T-helper 2 cell (primary cell): ENCODE measurements at places on chromosomes 11 and 22.

DNA sequence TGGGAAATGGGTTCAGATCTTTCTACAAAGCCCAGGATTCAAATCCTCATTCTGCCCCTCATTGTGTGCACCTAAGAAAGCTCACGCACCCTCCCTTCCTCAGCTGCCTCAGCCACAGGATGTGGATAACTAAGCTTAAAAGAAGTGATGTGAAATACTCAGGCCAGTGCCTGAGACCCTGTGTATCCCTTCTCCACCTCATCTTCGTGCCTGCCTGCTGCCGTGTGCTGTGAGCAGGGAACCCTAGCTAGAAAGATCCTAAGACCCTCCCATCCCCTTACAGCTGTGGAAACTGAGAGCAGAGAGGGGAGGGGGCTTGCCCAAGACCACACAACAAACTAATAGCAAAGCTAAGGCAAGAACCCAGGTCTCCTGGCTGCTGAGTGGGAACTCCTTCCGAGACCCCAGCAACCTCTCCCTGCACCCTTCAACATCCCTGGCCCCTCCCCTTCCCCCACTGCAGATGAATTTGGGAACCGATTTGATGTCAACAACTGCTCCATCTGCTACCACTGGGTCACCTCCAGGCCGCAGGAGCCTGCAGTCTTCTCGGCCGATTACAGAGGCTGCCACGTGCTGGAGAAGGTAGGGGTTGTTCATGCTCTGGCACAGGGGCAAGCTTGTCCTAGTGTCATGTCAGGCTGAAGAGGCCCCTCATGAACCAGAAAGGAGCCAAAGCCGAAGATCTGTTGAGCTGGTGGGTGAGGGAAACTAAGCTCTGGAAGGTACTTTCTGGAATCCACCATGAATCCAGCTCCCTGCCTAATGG is 1.5 kb downstream of the ZP1 start:
- no peak for DNase-seq

- DNase-seq: no peak
These were observed 2.1 kb upstream of the CBL start for GRCh38 chr11:119204066-119204465.

GRCh38 chr11:9092853-9093778 is 1.7 kb upstream of the SCUBE2 start:
- no peak for DNase-seq

- DNase-seq: no peak
These were observed 338.9 kb upstream of the ANO3 start for GRCh38 chr11:25993016-25993415.

- DNase-seq: no peak
These were observed 3.2 kb downstream of the DGAT2 start for GRCh38 chr11:75771646-75772410.

DNA sequence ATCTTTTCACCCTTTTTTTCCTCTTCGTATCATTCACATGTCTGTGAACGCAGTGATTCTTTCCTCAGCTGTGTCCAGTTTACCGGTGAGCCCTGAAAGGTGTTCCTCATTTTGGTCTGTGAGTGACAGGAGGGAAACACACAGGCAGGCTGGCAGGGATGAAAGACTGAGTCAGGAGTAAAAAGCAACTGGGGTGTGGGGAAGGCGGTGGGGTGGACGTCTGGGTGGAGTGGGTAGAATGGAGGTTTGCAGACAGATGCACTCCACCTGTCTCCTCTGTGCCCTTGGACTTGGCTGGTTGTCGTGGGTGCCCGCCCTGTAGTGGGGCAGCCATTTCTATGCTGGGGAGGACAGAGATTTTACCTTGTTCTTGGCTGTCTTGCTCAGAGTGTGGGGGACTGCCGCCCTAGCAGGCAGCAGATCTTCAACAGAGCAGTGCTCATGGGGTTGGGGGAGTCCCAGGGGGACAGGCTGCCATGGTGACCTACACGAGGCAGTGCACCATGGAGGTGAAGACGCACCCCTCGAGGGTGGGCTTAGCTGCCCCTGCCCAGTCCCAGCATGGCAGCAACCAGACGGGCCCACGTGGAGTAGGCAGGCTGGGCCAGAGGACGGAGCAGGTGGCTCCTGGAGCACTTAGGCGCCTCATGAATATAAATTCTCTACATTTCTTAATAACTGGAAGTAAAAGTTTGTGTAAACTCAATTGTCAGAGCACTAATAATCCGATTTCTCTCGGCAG is 603.7 kb downstream of the TBC1D22A start:
- no peak for DNase-seq

GRCh38 chr22:28939932-28940331 is 56.6 kb downstream of the ZNRF3 start:
- DNase-seq: no peak

DNA sequence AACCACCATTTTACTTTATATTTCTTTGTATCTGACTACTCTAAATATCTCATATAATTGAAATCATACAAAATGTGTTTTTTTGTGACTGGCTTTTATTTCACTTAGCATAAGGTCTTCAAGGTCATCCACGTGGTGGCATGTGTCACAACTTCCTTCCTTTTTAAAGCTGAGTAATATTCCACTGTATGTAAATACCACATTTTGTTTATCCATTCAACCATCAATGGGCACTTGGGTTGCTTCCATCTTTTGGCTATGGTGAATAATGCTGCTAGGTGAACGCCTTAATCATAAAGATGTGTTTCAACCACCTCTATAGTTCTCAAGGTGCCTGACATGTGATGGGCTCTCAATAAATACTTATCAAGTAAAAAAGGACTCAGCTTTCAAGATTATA is 15.5 kb downstream of the RAB30 start:
- no peak for DNase-seq

DNA sequence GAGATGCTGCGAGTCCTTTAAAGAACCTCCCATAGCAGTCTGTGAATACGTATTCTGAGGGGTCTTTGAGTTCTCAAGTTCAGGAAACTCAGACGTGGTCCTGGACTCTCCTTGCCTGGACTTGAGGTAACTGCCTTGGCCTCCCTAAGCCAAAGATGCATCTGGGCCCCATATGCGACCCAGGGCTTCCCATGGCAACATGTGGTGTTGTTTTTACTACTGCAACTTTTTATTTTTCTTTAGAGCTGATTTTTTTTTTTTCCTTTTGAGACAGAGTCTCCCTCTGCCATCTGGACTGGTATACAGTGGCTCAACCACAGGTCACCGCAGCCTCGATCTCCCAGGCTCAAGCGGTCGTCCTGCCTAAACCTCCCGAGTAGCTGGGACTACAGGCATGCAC is 321.1 kb downstream of the ST3GAL4 start:
- DNase-seq: no peak

GRCh38 chr11:119338318-119338890 is 2.3 kb downstream of the C1QTNF5 start:
- peak; percentile 29 for DNase-seq

- no peak for DNase-seq
These were observed 86.2 kb downstream of the DEPDC5 start for GRCh38 chr22:31839986-31840385.

- no peak for DNase-seq
These were observed 54.7 kb downstream of the ETS1 start for GRCh38 chr11:128532572-128533091.

DNA sequence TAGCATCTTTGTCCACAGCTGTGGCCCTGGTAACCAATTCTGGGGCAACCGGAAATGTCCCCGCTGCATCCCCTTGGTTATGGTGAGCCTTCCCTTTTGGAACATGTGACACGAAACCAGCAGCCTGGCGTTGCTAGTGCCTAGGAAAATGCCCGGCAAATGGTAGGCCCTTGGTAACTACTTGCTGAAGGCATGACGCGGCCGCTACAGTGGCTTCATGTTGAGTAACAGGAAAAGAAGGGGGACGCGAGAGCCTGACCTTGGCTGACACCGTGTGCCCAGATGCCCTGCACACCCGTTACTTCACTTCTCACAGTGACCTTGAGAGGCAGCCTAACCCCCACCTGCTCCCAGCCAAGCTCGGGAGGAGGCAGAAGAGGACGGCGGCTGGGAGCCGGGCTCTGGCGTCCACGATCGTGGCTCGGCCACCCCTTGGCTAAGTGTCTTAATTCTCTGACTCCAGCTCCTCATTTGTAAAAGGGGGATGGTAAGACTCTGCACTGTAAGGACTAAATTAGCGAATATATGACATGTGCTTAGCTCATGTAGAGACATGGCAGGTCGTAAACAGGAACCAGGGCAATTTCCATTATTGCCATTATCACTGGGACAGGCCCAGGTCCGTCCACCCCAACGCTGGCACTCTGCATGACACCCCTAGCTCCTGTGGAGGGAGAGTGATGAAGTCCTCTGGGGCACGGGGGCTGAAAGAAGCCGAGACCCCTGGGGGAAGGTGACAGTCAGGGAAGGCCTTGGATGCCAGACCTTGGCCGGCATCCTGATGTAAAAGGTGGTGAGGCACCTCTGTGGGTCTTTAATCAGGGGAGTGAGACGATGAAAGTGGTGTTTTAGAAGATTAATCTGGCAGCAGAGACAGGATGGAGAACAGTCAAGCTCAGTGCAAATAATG is 18.9 kb downstream of the IFT27 start:
- no peak for DNase-seq

GRCh38 chr11:28350216-28350615 is 242.0 kb downstream of the METTL15 start:
- DNase-seq: no peak

- DNase-seq: no peak
These were observed 819 bp upstream of the KCNQ1OT1 start for GRCh38 chr11:2700415-2701211.

DNA sequence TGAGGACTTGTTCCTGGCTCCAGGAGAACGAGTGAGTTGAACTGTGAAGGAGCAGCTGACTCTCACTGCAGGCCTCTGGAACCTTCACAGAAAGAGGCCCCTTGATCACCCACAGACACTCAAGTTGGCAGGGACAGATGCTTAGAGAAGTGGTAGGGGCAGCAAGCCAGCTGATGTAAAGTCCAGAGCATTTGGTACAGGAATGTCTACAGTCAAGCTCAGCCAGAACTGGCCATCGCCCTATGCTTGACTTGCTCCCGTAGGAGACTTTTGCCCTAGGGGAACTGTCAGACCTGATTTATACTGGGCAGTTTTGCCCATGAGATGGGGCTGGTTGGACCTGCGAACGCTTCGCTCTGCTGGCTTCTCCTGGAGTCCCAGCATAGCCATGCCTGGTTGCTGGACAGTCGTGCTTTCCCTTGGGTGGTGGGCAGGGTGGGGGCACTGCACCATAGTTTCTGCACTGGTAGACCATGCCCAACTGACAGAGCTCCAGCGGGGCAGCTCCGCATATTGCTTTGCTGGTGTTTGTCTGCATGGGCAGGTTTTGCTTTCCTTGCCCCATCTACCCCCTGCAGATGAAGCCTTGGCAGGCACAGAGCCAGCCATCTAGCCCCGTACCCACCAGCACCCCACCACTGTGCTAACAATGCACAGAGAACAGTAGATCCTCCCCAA is 977.7 kb downstream of the JRKL start:
- DNase-seq: no peak

GRCh38 chr11:61598886-61599868 is 18.3 kb upstream of the SYT7 start:
- DNase-seq: no peak

- DNase-seq: no peak
These were observed 953 bp upstream of the LRP5 start for GRCh38 chr11:68311160-68312116.

DNA sequence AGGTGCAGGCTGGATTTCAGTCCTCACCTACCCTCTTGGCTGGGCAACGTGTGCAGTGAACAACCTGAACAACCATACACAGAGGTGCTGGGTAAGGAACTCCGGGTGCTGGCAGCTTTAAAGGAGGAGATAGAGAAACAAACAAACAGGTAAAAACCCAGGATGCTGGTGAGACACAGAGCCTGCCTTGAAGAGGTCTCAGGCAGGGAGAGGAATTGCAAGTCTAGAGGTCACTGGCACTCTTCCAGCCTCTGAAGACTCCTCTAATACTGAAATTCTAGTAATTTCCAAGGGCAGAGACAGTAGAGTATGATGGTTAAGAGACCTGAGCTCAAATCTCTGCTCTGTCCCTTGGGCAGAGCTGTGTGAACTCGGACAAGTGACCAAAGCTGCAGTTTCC is 192.5 kb downstream of the CEP164 start:
- no peak for DNase-seq

DNA sequence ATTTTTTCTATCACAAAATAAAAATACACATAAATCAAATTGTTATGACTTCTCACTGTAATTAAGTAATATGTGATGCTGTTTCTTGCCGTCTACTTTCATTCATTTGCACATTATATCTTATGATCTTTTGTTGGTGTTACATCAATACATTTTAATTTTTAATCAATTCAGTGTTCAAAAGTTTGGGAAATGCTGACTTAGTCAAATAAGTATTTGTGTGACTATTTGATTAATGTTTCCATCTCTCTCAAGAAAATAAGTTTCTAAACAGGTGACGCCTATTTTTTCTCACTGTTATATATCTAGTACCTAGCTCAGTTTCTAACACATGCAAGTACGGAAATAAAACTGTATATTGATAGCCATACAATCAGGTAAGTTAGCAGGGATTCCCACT is 329.5 kb upstream of the KIRREL3 start:
- DNase-seq: no peak

DNA sequence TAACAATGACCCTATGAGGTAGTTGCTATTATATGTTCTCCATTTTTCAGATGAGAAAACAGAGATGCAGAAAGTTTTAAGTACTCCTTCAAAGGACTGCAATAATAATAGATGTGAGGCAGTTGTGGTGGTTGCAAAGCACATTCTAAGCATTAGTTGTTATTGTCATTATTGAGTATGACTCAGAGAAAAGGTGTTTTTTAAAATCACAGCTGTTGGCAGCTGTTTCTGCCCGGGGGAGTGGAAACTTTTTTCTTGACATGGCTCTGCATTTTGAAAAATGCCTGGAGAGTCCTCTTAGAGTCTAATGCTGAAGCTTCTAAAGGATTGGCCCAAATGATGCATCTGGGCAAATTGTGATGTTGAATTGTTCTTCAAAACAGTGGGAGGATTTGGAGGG is 244.5 kb upstream of the MPPED2 start:
- DNase-seq: no peak

- no peak for DNase-seq
These were observed 24.8 kb upstream of the MTCH2 start for GRCh38 chr11:47667135-47667534.

GRCh38 chr11:133945087-133945974 is 11.4 kb downstream of the IGSF9B start:
- peak; percentile 71 for DNase-seq

DNA sequence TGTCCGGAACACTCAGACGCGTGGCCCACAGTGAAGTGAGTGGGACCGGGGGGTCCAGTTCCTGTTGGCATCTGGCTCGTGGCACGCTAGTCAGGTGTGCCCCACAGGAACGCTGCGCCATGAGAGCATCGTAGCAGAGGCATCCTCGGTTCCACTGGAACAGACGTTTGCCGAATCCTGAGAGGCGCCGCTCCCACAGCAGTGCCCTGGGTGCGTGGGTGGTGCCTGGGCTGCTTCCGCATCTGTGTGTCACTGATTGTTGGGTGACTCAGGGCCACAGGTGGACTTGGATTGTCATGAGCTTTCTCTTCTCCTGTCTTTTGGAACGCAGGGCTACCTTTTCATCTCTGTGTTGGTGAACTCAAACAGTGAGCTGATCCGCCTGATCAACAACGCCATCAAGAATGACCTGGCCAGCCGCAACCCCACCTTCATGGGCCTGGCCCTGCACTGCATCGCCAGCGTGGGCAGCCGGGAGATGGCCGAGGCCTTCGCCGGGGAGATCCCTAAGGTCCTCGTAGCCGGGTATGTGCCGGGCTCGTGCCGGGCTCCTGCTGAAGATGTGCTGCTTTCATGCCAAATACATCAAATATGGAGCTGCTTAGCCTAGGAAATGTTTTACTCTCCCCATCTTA is 46.2 kb downstream of the AP2A2 start:
- DNase-seq: no peak
